Lower lobe of right lung (tissue), 2 donors: ENCODE measurements at places on chromosomes 6 and 20. TPM values are rescaled to one million over a fixed set of nuclear protein-coding genes. Genes with fewer than 3 reads are reported as not detected.

- no peaks in the 10 kb centered on the region for H3K36me3 ChIP-seq
- peaks cover 43% of the 10 kb centered on the region for H3K4me1 ChIP-seq
- peak overlapping the region; percentile 31 for H3K27ac ChIP-seq
- peak; percentile 64 for DNase-seq
- no peaks in the 10 kb centered on the region for H3K27me3 ChIP-seq
Observed at GRCh38 chr20:57695012-57695411, 14.8 kb downstream of the PMEPA1 start.

GRCh38 chr6:15148356-15148946 lies 97.4 kb upstream of the JARID2 start:
- H3K4me3 ChIP-seq = no peak overlapping the region
- no peak overlapping the region for H3K27ac ChIP-seq
- no peaks in the 10 kb centered on the region for H3K4me1 ChIP-seq
- no peaks in the 10 kb centered on the region for H3K36me3 ChIP-seq

- DNase-seq = no peak
- H3K27me3 ChIP-seq = peaks cover 5% of the 10 kb centered on the region
- H3K4me3 ChIP-seq = no peak overlapping the region
- peaks cover 3% of the 10 kb centered on the region for H3K4me1 ChIP-seq
Observed at GRCh38 chr20:43383026-43383795, 74.5 kb upstream of the SRSF6 start.

- H3K4me1 ChIP-seq = no peaks in the 10 kb centered on the region
- H3K4me3 ChIP-seq = no peak overlapping the region
- H3K36me3 ChIP-seq = no peaks in the 10 kb centered on the region
Observed at GRCh38 chr6:146336191-146336590, 207.4 kb upstream of the RAB32 start.

DNA sequence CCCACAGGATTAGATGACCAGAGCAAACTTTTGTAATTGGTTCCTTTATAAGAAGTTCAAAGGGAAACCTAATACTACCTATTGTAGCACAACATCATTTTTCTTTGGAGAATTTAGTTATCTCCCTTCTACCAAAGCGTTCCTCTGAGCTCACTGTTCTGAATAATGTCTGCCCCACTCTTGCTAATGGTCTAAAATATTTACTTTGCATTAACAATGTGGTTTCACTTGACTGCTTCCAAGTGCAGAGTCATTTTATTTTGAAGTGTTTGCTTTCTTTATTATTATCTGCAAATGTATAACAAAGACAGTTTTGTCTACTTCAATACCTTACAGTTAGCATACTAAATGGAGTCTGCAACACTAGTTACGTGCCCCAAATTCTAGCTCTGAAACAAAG lies 15.0 kb downstream of the TRAPPC3L start:
- H3K27me3 ChIP-seq = no peaks in the 10 kb centered on the region
- H3K36me3 ChIP-seq = no peaks in the 10 kb centered on the region
- H3K4me1 ChIP-seq = no peaks in the 10 kb centered on the region
- no peak overlapping the region for H3K4me3 ChIP-seq

- no peak overlapping the region for H3K4me3 ChIP-seq
- H3K27ac ChIP-seq = no peak overlapping the region
- H3K36me3 ChIP-seq = no peaks in the 10 kb centered on the region
- H3K27me3 ChIP-seq = no peaks in the 10 kb centered on the region
- H3K4me1 ChIP-seq = no peaks in the 10 kb centered on the region
Observed at GRCh38 chr6:84019842-84020211, 13.7 kb upstream of the MRAP2 start.

GRCh38 chr6:142679907-142680700 lies 264.9 kb downstream of the HIVEP2 start:
- no peaks in the 10 kb centered on the region for H3K4me1 ChIP-seq
- no peak overlapping the region for H3K27ac ChIP-seq
- H3K36me3 ChIP-seq = no peaks in the 10 kb centered on the region
- DNase-seq = no peak

DNA sequence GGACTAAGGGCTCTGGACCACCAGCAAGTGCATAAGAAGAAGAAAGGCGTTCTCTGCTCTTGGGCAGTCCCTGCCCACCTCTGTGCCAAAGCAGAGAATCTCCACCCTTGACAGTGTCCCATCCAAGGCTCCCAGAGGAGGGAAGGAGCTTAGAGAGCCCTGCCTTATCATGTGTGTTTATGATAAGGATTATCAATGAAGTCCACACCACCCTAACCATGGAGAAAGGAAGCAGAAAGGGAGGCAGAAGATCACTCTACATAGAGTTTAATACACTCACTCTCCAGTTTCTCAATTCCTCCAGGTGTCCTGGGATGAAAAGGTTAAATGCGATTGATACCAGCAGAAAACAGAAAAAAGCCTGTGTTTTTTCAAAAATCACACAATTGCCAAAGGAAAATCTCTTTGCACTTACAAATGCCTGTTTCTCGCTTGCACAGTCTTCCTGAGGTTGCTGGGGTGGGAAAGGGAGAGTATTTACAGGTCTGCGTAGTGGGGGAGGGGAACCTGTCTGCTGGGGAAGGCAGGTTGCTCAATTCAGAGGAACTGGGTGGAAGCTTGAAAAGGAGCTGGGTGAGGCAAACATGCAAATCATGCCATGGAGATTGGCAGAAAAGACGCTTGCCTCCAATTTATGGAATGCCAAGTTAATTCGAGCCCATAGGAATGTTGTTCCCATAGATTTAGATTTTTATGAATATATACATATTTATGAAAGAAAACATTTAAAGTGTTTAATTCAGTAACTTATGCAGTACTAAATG lies 104.0 kb downstream of the EYA2 start:
- H3K36me3 ChIP-seq = no peaks in the 10 kb centered on the region
- H3K27ac ChIP-seq = no peak overlapping the region
- DNase-seq = no peak
- no peaks in the 10 kb centered on the region for H3K4me1 ChIP-seq

- H3K27ac ChIP-seq = no peak overlapping the region
- H3K4me1 ChIP-seq = no peaks in the 10 kb centered on the region
- H3K4me3 ChIP-seq = no peak overlapping the region
- H3K27me3 ChIP-seq = no peaks in the 10 kb centered on the region
- H3K36me3 ChIP-seq = peaks cover 14% of the 10 kb centered on the region
Observed at GRCh38 chr6:157656437-157656997, 166.5 kb upstream of the SNX9 start.

- H3K36me3 ChIP-seq = no peaks in the 10 kb centered on the region
- no peaks in the 10 kb centered on the region for H3K4me1 ChIP-seq
- H3K4me3 ChIP-seq = no peak overlapping the region
- DNase-seq = no peak
- H3K27me3 ChIP-seq = no peaks in the 10 kb centered on the region
- H3K27ac ChIP-seq = no peak overlapping the region
Observed at GRCh38 chr20:7151676-7152470, 384.4 kb downstream of the BMP2 start.

Gene PMEPA1
- total RNA-seq = 26.9 TPM

Gene CGAS
- 10.4 TPM for total RNA-seq
